Cardiac atrium fibroblast (primary cell): ENCODE measurements at places on chromosomes 4 and X. TPM values are rescaled to one million over a fixed set of nuclear protein-coding genes. Genes with fewer than 3 reads are reported as not detected.

S100G gene
- total RNA-seq: not detected in 2 replicates

CXCL3 gene
- total RNA-seq: 7.0 and 46.5 TPM in 2 replicates

ARR3 gene
- not detected in 2 replicates for total RNA-seq

TNMD gene
- not detected in 2 replicates for total RNA-seq

TMEM35A gene
- total RNA-seq: 0.32 and 1.4 TPM in 2 replicates

MAGEB6 gene
- not detected in 2 replicates for total RNA-seq

TAF7L gene
- total RNA-seq: not detected in 2 replicates

GUCY1B1 gene
- 3.4 and 4.5 TPM in 2 replicates for total RNA-seq

PRRG3 gene
- not detected in 2 replicates for total RNA-seq

TREX2 gene
- 0.90 TPM in 1 of 2 replicates, not detected in the other for total RNA-seq

RPS6KA3 gene
- 24.0 and 31.6 TPM in 2 replicates for total RNA-seq

COL25A1 gene
- not detected in 2 replicates for total RNA-seq

PPM1K gene
- total RNA-seq: 8.3 and 23.0 TPM in 2 replicates

DCAF12L1 gene
- total RNA-seq: not detected in 2 replicates

TLR6 gene
- 0.54 and 0.81 TPM in 2 replicates for total RNA-seq

ADAMTS3 gene
- total RNA-seq: 0.97 and 1.1 TPM in 2 replicates

MAGEA2 gene
- total RNA-seq: not detected in 2 replicates

LPAR4 gene
- total RNA-seq: not detected in 2 replicates

GYPE gene
- 0.49 and 0.54 TPM in 2 replicates for total RNA-seq

GPRASP3 gene
- total RNA-seq: 0.54 and 1.1 TPM in 2 replicates

TMPRSS11A gene
- not detected in 2 replicates for total RNA-seq

GABRG1 gene
- not detected in 2 replicates for total RNA-seq

HDAC6 gene
- total RNA-seq: 30.3 and 33.5 TPM in 2 replicates

NPFFR2 gene
- not detected in 2 replicates for total RNA-seq

PCDH18 gene
- total RNA-seq: 26.9 and 46.4 TPM in 2 replicates

RASL11B gene
- total RNA-seq: 0.36 TPM in 1 of 2 replicates, not detected in the other

PNMA6A gene
- total RNA-seq: 0.16 and 0.54 TPM in 2 replicates

TMEM144 gene
- total RNA-seq: 1.4 and 7.5 TPM in 2 replicates

IL21 gene
- not detected in 2 replicates for total RNA-seq

DDIT4L gene
- total RNA-seq: 0.18 and 1.6 TPM in 2 replicates

POU3F4 gene
- total RNA-seq: not detected in 2 replicates

JAKMIP1 gene
- 0.18 and 0.97 TPM in 2 replicates for total RNA-seq

ZNF185 gene
- 1.6 and 2.9 TPM in 2 replicates for total RNA-seq

PJA1 gene
- 16.8 and 22.2 TPM in 2 replicates for total RNA-seq

GATA1 gene
- total RNA-seq: not detected in 2 replicates

FNIP2 gene
- total RNA-seq: 7.9 and 8.1 TPM in 2 replicates

SEPTIN6 gene
- total RNA-seq: 22.8 and 25.6 TPM in 2 replicates

GAGE10 gene
- total RNA-seq: not detected in 2 replicates

SOX3 gene
- not detected in 2 replicates for total RNA-seq

LRAT gene
- 0.36 and 1.8 TPM in 2 replicates for total RNA-seq

CNGA1 gene
- not detected in 2 replicates for total RNA-seq

ARHGAP4 gene
- total RNA-seq: 1.4 TPM in 1 of 2 replicates, not detected in the other

CFP gene
- 0.16 and 0.18 TPM in 2 replicates for total RNA-seq

ARMCX1 gene
- 15.9 and 31.8 TPM in 2 replicates for total RNA-seq

MFAP3L gene
- 0.36 and 2.4 TPM in 2 replicates for total RNA-seq

PRKX gene
- total RNA-seq: 6.5 and 21.1 TPM in 2 replicates
